ENCODE measurements at places on chromosomes 1 and 21.

DNA sequence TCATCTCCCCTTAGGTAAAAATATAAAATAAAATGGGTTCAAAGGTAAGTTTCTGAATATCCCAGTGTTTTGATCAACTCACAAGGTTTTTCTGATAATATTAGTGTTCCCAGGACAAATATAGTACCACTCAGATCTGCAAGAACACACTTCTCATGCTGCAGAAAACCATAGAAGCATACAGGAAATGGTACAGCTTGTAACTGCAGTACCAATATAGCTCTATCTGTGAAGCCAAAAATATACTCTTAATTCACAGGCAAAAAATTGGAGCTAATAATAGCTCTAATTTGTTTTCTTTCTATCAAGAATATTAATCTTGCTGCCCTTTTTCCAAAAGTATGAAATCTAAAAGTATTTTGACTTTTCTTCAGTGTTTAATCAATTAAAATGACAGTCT lies 13.2 kb downstream of the VPS45 start:
- no peak for DNase-seq

- DNase-seq, result no peak
These were observed 514 bp downstream of the AGL start for GRCh38 chr1:99850459-99851291.

DNA sequence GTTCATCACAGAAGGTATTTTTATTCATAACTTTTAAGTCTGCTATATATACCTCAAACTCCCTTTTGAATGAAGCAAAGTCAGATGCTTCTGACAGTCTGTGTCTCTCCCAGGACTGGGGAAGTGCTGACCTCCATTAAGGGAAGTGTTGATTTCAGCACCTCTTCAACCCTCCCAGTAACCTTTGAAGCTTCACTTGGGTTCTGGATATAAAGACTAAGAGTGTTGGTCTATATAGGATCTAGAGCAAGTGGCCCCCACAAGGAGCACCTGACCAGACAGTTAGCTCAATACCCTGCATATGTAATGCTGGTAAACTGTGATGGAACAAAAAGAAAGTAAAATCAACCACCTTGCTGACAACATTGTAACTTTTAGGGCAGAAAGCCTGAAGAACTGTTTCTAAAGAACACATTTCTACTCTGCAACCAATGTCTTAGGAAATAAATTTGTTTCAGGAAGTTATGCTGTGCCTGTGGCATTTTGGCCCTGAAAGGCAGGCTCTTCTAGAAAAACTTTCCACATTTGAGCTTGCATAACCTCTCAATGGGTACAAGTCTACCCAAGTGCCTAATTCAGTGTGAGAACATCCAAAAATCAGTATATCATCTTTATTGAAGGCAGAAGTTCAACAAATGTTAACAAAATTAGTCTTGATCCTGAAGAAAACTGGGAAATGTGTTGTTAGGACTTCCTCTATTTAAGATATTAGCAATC lies 865 bp upstream of the PTPN22 start:
- DNase-seq, result no peak

DNA sequence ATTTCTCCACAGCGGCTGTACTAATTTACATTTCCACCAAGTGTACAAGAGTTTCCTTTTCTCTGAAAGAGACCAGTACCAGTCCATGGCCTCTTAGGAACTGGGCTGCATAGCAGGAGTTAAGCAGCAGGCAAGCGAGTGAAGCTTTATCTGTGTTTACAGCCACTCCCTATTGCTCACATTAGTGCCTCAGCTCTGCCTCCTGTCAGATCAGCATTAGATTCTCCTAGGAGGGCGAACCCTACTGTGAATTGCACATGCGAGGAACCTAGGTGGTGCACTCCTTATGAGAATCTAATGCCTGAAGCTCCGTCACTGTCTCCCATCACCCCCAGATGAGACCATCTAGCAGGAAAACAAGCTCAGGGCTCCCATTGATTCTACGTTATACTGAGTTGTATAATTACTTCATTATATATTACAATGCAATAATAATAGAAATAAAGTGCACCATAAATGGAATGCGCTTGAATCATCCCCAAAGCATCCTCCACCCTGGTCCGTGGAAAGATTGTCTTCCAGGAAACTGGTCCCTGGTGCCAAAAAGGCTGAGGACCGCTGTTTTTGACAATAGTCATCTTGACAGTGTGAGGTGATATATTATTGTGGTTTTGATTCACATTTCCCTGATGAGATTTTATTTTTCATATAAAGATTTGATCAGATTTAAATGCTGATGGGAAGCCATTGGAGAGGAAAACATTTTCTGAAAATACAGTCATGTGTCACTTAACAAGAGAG lies 45.5 kb upstream of the MRPS6 start:
- DNase-seq, result no peak

GRCh38 chr1:226862890-226863289 lies 7.5 kb upstream of the PSEN2 start:
- DNase-seq, result no peak

GRCh38 chr1:38827318-38827717 lies 32.3 kb downstream of the RRAGC start:
- no peak for DNase-seq

- no peak for DNase-seq
These were observed 11.9 kb downstream of the PIGV start for GRCh38 chr1:26799479-26800142.

GRCh38 chr1:61051719-61052394 lies 30.5 kb upstream of the NFIA start:
- no peak for DNase-seq

DNA sequence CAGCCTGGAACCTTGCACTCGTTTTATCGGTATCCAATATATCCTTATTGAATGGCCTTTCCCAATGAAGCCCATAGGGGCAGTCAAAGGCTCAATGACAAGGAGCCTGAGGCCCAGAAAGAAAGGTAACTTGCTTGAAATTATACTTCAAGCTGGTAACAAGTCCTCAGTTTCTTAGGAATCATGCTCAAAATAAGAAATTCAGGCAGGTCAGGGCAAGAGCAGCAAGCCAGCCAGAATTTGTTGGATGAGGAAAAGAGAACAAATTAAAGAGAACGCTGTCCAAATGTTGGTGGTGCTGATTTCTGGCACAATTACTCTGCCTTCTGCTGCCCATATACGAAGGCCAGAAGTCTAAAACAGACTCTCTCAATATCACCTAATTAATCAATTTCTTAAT lies 77.6 kb downstream of the DDX20 start:
- no peak for DNase-seq

GRCh38 chr1:227315629-227316346 lies 2.5 kb downstream of the CDC42BPA start:
- no peak for DNase-seq

DNA sequence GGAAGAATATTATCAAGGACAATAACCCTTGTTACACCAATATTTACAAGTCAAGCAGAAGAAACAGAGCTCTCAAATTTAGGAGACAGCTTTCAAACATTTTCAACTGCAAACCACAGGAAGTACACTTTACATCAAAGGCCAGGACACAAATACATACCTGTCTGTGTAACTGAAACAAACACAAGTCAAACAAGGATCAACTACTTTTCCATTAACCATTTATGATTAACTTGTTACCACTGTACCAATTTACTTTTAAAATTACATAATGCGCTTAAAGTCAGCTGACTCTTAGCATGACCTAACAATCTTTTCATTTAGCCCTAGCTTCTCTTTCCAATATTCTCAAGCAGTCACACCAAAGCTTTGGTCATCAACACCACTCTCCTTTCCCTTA lies 43.5 kb downstream of the TRIM33 start:
- DNase-seq, result no peak

DNA sequence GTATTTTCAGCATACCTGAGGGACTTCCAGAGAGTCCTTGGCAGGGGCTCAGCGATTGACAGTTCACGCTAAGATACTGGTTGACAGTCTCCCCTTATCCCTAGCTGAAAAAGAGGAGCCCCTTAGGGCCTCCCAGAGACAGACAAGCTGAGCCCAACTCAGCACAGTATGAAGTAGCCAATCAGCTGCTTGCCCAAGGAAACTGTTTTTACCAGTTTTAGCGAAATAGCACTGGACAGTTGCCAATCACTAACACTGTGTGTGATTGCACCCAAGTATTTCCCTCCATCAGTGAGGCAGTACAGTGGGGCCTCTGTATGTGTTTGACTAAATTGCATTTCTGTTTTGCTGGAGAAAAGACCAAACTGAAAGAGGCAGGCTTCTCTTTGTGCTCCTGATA lies 27.0 kb downstream of the KHDRBS1 start:
- no peak for DNase-seq

GRCh38 chr1:243474906-243475305 lies 219.1 kb downstream of the SDCCAG8 start:
- DNase-seq, result no peak

DNA sequence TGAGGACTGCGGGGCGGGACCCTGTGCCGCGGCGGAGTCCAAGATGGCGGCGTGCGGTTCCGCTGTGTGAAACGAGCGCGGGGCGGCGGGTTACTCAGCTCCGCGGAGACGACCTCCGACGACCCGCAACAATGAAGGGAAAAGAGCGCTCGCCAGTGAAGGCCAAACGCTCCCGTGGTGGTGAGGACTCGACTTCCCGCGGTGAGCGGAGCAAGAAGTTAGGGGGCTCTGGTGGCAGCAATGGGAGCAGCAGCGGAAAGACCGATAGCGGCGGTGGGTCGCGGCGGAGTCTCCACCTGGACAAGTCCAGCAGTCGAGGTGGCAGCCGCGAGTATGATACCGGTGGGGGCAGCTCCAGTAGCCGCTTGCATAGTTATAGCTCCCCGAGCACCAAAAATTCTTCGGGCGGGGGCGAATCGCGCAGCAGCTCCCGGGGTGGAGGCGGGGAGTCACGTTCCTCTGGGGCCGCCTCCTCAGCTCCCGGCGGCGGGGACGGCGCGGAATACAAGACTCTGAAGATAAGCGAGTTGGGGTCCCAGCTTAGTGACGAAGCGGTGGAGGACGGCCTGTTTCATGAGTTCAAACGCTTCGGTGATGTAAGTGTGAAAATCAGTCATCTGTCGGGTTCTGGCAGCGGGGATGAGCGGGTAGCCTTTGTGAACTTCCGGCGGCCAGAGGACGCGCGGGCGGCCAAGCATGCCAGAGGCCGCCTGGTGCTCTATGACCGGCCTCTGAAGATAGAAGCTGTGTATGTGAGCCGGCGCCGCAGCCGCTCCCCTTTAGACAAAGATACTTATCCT lies 430 bp downstream of the RBM15 start:
- DNase-seq, result peak; percentile 43

DNA sequence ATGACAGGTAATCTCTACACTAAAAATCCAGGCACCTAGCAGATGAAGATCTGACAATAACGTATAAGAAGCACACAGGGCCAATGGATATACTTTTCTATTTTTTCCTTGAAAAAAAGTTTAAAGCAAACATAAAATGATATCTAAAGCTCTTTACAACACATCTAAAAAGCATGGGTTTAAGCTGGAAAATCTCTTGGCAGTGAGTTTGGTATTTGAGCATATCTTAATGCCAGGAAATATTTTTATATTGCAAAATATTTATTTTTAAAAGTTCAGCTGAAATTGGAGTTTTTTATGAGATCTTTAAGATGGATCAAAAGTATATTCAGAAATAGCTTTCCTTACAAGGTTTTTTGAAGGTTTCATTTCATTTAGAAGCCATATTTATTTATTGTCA lies 40.5 kb downstream of the SLC5A9 start:
- no peak for DNase-seq

DNA sequence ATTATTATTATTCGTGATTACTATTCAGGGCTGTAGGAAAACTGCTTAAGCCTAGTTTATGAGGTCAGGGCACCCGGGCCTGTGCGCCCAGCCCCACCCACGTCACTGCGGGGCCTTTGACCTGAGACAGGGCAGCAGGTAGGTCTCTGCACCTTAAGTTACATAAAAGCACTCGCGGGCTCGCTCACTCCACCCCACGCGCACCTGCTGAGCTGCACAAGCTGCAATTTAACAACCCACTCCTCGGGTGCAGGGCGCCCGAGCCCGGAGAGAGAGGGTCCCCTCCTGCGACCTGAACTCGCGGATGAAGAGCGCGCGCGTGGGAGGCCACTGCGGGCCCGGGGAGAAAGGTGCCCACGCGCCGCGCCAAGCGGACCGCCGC lies 477 bp downstream of the ICMT start:
- no peak for DNase-seq

DNA sequence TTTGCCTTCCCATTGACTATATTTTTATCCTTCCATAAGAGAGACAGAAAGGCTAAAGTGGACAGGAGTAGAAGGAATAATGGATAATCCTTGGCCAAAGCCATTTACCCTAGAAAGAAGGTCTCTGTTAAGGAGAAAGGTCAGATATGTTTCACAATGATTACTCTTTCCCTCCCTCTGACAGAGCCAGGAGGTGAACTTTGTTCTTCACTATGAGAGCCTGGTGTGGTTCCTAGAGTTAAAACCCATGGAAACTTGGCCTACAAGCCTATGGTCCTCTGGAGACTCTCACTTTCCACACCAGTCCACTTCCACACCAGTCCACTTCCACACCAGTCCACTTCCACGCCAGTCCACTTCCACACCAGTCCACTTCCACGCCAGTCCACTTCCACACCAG lies 479.9 kb upstream of the ZP4 start:
- no peak for DNase-seq

DNA sequence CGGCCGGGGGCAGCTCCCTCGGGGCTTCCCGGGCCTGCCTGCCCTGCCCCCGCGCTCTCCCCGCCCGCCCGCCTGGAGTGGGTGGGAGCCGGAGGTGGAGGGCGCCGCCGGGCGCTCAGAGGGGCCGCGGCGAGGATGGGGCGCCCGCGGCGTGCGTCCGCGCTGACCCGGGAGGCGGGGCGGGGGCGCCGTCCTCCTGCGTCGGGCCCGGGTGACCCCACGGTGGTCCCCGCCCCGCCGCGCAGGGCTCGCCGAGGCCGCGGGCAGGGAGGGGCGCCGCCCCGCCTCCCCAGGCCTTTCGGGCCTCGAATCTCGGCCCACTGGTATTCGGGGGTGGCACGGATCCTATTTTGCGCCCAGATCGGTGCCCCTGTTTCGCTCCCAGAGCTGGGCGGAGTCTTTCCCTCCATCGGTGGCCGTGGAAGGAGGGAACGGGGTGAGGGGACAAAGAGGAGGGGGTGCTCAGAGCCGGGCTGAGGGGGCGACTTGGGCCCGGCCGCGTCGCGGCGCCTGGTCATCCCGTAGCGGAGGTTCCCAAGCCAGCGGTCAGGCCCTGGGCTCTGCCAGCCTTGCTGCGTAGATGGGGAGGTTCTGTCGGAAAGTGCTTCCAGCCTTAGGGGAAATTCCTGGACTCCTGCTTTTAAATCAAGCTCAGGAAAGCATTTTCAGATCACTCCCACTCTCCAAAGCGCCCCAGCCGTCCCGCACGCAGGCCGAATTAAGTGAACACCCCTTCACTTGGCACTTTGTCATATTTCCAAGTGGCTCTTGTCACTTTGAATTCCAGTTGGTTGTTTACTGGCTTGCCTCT lies 545 bp downstream of the PATJ start:
- peak; percentile 5 for DNase-seq

GRCh38 chr1:4699376-4700301 lies 45.2 kb downstream of the AJAP1 start:
- no peak for DNase-seq

Measured in stimulated activated CD4-positive, alpha-beta T cell treated with anti-CD3 and anti-CD28 coated beads, Interleukin-12 subunit alpha, Interleukin-12 subunit beta, amount 100 ng/mL, for 24 hours (primary cell).